WTC11 (cell line): ENCODE measurements at places on chromosomes 13 and 19.

GRCh38 chr13:44197791-44198770 lies 175.5 kb upstream of the SERP2 start:
- no peak for DNase-seq

DNA sequence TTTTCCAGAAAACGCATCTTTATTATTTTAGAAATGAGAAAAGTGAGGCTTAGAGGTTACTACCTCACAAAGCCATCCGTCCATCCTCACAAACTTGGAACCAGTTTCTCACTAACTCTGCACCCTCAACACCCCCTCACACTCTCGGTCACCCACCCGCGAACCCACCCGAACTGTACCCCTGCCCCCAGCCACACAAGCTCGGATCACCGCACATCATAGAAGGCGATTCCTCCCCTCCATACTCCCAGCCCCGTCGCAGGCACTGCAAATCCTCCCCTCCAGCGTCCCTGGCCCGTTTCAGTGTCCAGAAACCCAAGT lies 238 bp downstream of the ZNF260 start:
- no peak for DNase-seq

GRCh38 chr13:50152655-50153309 lies 137.5 kb downstream of the KCNRG start:
- no peak for DNase-seq

DNA sequence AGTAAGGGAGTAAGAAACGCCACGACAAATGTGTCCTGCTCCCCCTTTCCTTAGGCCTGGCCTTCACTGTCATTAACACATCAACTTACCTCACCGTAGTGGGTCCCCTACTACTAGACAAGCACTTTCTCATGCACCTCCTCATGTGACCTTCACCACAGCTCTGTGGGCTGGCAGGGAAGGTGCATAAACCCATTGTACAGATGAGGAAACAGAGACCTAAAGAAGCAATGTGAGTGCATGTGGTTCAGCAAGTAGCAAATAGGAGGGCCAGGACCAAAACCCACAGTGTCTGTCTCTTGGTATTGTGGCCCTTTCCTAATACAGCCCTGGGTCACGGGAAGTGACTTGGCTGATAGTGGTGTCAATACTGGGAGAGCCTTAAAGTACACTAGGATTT lies 5.3 kb downstream of the CCDC70 start:
- DNase-seq = no peak

- no peak for DNase-seq
Observed at GRCh38 chr19:30691819-30692166, 319.6 kb downstream of the ZNF536 start.

DNA sequence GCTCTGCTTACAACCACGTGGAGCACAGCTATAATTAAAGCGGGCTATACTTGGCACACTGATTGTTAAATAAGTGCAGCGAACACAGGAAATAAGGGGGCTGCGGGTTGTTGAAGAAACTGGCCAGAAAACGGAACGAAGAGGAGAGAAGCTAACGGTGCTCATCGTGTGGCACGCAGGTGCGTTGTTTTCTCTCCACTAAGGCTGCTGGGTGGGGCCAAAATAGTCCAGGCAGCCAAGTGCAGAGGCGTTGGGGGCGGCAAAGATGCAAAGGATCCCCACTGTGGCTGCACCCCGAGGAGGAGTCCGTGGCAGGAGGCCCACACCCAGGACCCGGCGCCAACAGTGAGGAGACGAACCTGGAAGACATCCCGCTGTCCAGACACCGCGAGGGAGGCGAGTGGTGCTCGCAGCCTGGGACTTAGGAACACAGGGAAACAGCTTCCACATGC lies 8.1 kb upstream of the ARL11 start:
- no peak for DNase-seq

DNA sequence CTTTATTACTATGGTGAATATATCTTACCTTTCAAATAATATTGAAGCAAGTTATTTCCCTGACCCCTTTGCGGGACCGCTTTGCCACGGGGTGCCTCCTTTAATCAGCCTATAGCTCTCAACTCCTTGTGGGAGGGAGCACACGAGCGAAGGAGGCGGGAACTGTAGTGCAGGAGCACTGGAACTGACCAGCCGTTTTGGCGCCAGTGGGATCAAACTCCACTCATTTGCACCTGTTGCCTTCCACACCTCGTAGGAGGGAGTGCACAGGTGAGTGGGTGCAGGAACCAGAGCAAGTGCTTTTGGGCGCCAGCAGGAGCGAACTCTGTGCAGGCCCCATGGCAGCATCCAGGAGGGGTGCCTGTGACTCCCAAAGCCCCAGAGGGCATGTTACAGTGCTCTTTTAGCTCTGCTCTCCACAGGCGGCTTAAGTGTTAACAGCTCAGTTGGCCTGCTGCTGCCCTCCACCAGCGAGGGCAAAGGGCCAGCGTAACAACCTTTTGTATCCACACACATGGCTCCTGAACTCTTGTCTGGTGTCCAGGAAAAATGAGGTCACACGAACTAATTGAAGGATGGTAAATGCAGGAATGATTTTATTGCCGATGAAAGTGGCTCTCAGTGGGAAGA lies 206.9 kb downstream of the GGACT start:
- no peak for DNase-seq

GRCh38 chr13:53266757-53267156 lies 238.1 kb downstream of the OLFM4 start:
- DNase-seq = no peak

DNA sequence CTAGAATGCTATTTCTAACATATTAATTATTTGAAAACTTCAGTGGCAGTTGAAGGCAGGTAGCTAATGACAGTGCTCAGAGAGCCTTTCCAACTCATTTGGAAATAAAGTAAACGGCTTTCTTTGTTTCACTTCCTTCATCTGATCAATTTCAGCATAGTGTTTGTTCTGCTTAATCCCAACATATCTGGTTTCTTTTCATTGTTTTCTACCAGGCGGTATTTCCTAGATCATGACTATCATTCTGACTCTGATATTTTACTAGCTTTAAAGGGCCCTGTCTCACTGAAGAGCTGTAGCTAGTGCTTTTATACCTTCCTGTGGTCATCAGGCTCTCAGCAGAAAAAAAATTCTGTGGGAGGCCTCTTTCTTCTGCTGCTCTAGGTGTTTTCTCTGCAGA lies 178.6 kb downstream of the RBM26 start:
- DNase-seq = no peak

DNA sequence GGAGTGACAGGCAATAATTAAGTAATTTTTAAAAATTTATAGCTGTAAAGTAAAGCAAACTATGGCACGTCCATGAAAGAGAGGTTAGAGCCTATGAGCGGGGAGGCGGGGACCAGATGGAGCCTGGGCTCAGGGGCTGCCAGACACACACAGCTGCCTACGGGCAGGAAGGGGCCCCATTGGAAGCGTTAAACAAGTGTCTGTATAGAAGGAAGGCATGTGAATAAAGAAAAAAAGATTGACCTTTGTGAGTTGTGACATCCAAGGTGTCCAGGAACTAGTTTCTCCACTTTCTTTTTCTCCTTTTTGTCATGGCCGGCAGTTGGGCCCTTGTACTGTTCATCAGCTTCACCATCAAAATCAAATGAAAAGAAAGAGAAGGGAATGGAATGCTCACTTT lies 56.8 kb downstream of the LRCH1 start:
- no peak for DNase-seq

DNA sequence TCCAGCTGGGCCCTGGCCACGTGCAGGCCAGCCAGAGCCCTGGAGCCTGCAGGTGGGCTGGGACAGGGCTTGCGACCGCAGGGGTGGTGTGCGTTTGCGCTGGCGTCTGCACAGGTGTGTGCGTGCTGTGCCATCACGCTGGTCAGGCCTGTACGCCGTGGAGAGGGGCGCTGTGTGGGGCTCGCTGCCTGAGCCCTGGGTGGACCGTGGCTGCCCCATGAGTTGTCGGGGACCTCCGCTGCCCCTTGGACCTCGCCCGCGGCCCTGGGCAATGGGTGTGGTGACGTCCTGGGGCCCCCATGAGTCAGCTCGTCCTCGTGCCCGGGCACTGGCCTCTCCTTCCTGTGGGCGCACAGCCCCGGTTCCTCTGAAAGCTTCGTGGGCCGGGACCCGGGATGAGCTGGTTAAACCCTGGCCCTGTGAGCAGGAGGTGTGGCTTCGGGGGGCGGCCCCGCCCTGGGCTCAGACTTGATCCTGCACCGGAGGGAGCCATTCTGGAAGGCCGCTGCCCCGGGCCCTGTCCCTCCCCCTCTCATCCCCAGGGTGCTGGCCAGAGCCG lies 6.8 kb downstream of the CSNK1G2 start:
- DNase-seq = peak; percentile 62

DNA sequence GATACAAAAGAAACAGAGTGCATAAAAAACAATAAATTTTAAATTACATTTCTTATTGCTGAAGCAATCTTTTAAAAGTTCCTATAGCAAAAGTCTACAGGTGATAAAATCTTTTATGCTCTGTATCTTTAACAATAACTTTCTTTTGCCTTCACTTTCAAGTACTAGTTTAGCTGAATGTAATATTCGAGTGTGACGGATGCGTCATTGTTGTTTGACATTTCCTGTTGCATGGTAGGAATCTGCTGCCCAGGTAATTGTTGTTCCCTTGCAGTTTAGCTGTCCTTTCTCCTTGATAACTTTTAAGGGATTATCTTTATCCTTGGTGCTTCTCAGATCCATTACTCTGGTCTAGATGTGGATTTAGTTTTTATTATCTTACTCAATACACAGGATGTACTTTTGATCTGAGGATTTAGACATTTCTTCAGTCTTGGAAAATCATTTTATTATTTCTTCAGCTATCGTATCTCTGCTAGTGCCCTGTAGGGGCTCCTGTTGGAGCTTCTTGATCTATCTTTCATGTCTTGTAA lies 2.1 kb upstream of the CPB2 start:
- no peak for DNase-seq

GRCh38 chr19:1591421-1592023 lies 1.1 kb downstream of the MBD3 start:
- DNase-seq = no peak

DNA sequence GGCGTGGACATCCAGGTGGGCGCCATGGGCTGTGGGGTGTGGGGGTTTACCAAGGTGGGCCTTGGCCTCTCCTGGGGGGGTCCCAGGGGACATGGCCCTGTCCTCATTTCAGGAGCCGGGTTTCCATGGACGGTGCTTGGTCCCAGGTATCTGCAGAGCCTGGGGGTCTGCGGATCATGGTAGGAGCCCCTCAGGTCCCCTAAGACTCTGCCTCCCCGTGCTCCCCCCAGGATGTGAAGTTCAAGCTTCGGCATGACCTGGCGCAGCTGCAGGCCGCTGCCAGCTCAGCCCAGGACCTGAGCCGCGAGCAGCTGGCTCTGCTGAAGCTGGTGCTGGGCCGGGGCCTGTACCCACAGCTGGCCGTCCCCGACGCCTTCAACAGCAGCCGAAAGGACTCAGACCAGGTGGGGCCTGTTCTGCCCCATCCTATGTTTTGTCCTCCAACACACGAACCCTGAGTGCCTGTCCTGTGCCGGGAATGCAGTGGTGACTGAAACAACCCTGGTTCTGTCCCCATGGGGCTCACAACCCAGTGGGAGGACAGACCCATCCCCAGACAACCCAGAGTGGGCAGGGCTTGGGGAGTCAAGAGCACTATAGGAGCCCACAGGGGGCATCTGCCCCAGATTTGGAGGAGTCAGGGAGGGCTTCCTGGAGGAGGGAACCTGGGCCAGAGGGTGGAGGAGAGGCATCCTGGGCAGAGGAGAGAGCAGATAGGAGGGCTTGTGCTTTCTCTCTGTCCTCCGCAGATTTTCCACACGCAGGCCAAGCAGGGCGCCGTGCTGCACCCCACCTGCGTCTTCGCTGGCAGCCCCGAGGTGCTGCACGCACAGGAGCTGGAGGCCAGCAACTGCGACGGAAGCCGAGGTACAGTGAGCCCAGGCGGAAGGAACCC lies 26.8 kb downstream of the DHX34 start:
- no peak for DNase-seq

GRCh38 chr13:62171697-62172096 lies 756.0 kb upstream of the PCDH20 start:
- no peak for DNase-seq

GRCh38 chr19:7830272-7830771 lies 304 bp downstream of the EVI5L start:
- DNase-seq = no peak

- no peak for DNase-seq
Observed at GRCh38 chr13:113058988-113059850, 46.4 kb upstream of the F7 start.

- DNase-seq = no peak
Observed at GRCh38 chr19:38904581-38905539, 5.1 kb downstream of the NFKBIB start.
